ENCODE measurements at places on chromosomes 3 and 15.

DNA sequence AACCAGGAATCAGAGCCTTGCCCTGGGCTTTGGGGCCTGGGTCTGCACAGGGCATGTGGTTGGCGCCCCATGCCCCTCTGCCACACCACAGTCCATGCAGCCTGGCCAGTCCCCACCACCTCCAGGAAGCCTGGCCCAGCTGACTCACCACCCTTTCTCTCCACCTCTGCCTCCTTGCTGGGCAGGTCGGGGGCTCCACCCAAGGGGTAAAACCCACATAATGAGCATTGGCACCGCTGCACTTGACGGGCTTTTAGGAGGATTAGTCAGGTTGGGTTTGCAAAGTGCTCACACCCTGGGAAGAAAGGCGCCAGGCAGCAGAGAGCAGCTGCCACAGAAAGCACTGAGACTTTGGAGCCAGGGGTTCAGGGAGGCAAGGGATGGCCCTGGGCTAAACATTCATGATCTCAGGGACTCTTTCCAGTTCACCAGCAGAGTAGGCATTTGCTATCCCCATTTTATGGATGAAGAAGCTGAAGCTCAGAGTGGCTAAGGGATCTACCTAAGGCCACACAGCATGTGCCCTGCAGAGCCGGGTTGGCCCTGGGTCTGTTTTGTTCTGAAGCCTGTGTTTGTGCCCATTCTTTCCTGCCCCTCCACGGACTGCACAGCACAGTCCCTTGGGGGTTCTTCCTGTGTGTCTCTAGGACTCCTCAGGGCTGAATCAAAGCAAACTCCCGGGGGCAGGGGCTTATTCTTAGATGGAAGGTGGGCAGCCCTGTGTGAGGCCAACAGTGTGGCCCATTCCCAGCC is 113.4 kb downstream of the ETFA start:
- no peak for DNase-seq

DNA sequence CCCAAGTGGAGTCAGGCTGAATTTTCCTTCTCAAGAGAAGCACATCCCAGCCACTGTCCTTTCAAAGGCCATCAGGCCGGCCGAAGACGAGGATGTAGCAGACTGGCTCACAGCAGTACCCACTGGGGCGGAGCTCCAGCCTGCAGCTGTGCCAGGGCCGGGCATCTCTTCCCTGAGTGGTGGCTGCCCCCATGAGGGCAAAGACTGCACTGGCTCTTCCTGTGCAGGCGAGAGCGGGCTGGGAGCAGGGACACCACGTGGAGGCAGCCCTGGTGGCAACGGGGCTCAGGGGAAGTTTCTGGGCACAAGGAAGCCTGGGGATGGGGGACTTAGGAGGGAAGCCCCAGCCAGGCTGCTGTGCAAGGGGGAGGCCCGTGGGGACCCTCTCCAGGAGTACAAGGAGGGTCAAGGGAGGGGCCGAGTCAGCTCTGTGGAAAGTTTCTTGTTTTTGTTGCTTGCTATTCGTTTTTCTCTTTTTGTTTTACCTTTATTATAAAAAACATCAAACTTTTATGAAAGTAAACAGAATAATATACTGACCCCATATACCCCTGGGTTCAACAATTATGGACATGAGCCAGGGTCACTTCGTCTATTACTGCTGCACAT is 66.1 kb downstream of the RPN1 start:
- peak; percentile 8 for DNase-seq

DNA sequence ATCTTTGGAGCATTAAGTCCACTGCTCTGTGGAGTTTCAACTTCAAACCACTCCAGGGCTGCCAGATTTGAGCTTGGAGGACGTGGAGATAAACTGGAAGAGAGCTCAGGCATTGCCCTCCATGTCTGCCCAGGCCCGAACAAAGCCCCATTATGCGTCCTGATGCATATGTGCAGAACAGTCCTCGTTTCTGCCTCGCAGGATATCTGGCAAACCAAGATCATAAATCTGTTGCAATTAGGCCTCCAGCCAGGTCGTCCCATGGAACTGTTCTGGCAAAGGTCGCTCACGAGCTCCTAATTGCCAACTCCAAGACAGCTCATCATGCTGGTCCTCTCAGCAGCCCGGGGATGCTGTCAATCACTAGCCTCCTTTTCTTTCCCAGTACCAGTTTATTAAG is 91.2 kb downstream of the SEMA5B start:
- no peak for DNase-seq

DNA sequence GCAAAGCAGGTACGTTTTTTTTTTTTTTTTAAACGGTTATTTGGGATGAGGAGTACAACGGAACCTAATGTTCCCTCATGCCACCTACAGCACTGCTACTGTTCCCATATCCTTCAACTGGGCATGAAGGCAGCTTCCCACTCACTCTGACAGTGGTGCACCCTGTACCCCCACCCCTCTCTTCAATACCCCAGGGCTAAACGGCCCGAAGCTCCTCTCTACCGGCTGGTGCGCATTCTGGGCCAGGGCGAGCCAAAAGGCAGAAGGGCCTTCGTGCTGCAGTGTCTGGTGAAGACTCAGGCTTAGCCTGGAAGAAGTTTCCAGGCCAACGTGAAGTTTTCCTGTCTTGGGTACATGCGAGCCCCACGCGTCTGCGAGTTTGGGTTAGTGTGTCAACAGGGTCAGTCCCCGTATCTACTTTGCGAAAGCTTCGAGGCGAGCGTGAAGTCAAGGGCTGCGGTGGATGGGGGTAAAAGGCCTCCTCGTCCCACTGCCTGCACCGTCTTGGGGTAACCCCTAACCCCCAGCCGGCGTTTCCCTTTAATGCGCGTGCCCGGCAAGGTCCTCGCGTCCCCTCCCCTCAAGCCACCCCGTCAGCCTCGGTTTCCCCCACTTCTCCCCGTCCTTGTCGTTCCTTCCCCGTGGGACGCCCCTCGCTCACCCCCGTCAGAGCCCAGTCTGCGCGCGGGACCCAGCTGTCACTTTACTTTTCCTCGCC is 765 bp upstream of the UBE2E2 start:
- DNase-seq: peak; percentile 35

GRCh38 chr3:33250712-33251111 is 26.5 kb upstream of the FBXL2 start:
- DNase-seq: no peak

DNA sequence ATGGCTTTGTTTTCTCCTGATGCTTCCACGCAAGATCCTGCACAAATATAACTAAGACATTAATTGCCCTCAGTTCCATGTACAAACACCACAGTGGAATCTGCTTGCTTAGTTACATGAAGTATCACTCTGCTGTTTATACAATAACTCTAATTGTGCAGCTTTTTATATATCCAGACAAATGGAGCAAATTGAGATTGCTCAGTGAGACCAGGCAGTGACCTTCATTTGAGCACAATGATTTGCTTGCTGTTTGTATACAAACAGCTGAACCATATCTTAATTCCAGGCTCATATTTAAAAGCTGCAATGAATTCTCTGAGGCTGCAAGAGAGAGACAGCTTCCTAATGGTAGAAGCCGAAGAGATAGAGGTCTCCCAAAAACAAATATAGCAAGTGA is 243.7 kb downstream of the CADPS start:
- no peak for DNase-seq

DNA sequence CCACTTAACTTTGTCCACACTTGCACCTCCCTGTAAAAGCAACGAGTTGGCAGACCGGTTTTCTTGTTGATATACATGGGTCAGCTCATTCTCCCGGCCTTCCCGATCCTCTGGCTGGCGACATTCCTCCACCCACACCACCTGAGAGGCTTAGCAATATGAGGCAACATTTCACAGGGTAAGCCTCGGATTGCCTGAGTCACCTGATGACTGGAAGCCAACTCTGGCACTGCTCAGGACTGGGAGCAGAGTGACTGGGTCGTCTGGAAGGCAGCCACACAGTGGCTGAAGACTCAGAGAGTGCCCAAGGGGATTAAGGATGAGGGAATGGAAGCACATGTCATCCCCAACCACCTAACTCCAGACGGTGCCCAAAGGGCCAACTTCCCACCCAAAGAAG is 9.8 kb downstream of the HOMER2 start:
- DNase-seq: no peak

DNA sequence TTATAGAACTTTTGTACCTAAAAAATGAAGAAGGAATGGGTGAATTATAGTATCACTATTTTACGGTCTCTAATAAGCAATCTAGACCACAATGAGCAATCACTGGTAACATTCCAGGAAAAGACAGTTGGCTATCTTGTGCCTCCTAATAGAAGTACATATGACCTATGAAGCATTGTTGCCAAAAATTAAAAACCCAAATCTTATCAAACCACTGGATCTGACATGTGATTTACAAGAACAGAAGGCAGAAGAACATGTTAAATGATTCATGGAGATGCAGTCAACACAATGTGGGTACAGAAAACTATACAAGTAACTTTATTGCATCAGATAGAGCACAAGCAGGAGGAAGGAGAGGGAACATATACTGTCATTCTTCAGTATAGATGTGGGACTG is 14.5 kb upstream of the HYKK start:
- no peak for DNase-seq

DNA sequence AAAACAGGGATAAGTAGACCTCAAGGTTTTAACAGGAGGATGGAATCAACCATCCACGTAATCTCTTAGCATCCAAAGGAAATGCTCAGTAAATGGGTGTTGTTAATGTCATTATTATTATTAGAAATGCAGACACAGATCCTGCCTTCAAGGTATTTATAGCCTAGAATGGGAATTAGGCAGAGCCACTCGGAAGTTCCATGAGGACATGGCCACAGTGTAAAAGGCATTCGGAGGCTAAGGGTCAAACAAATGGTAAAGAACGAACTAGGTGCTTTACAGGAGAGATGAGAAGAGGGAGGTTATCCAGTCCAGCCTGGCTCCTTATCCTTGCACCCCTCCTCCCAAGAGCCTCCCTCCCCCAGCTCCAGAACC is 65.0 kb downstream of the SRGAP3 start:
- no peak for DNase-seq
